CD4-positive, CD25-positive, alpha-beta regulatory T cell (primary cell): ENCODE measurements at places on chromosomes 7 and 10. TPM values are rescaled to one million over a fixed set of nuclear protein-coding genes. Genes with fewer than 3 reads are reported as not detected.

The GALNT17 gene
- total RNA-seq, result not detected

The PAPSS2 gene
- total RNA-seq, result not detected

The SYT15 gene
- total RNA-seq, result 0.67 TPM

The BMPR1A gene
- 8.8 TPM for total RNA-seq

The CCL24 gene
- total RNA-seq, result not detected

The VPS37D gene
- total RNA-seq, result 0.64 TPM

The SPDYE2 gene
- total RNA-seq, result 0.39 TPM

The TRIM56 gene
- 44.6 TPM for total RNA-seq

The ITIH2 gene
- not detected for total RNA-seq

The ZNF467 gene
- total RNA-seq, result 1.1 TPM

The KCNH2 gene
- total RNA-seq, result 3.5 TPM

The SRGN gene
- 580 TPM for total RNA-seq

The IGFBP1 gene
- total RNA-seq, result not detected

The FAM170B gene
- not detected for total RNA-seq

The CDK13 gene
- 124 TPM for total RNA-seq

The ACTR1A gene
- total RNA-seq, result 63.0 TPM

The CYP3A7 gene
- total RNA-seq, result not detected

The SCART1 gene
- 5.6 TPM for total RNA-seq

The FZD1 gene
- total RNA-seq, result 0.10 TPM

The NEURL1 gene
- 1.1 TPM for total RNA-seq

The GLI3 gene
- not detected for total RNA-seq

The MICALL2 gene
- total RNA-seq, result 3.3 TPM

The PCDH15 gene
- total RNA-seq, result not detected

The NDUFA5 gene
- total RNA-seq, result 50.3 TPM
